ENCODE measurements at places on chromosomes 1 and 21.

DNA sequence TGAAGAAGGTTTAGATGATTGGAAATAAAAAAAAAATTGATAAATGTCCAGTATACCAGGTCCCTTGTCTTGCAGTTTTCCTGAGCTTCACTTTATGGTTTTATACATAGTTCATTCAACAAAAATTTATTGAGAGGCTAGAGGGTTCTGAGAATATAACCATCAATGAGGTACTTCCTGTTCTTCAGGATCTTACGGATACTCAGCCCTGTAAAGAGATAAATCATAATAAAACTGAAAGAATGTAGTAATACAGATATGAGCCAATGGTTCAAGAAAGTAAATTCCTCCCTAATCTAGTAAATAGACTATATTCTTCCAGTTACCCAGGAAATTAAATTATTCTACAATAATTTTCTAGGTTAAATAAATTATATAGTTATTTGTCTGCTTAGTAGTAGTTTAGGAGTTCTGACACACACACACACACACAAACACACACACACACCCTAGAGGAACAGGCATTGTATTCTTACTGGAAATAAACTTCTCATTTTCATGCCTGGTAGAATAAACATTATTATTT lies 70.4 kb upstream of the HMCN1 start:
- DNase-seq = no peak

DNA sequence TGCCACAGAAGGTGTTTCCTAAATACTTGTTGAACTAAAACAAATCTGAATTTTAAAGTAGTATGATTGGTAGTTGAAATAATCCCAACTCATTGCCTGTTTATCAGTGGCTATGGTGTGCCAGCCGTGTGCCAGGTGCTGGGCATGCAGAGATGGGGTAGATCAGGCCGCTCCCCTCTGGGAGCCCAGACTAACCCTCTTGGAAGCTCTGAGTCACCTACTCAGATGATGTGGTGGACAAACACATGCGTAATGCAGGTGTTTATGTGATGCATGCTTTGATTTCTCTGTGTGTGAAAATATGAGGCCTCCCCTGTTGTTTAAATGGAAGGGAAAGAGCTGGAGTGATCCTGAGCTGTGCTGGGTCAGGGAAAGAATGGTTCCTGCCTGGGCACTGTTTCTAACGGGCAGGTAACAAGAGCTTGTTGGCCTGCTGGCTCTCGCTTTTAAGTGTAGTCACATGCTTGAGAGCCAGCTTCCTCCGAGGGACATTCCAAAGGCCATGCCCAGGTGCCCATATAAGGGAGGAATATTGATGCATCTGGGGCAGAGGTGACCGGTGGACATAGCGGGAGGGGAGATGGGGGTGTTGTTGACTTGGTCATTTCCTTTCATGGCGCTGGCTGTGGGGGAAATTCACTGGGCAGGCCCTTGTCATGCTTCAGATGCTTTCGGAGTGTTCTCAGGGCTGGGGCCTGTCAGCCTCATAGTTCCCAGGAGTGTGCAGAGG lies 10.2 kb downstream of the MFN2 start:
- no peak for DNase-seq

DNA sequence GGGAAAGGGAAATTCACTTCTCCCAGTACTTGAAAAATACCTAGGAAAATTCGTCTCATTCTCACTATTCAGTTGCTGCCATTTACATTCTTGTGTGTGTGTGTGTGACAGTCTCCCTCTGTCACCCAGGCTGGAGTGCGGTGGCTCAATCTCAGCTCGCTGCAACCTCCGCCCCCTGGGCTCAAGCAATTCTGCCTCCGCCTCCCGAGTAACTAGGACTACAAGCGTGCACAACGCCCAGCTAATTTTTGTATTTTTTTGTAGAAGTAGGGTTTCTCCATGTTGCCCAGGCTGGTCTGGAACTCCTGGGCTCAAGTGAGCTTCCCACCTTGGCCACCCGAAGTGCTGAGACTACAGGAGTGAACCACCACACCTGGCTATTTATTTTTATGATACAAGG lies 1.2 kb downstream of the SNAPIN start:
- no peak for DNase-seq

DNA sequence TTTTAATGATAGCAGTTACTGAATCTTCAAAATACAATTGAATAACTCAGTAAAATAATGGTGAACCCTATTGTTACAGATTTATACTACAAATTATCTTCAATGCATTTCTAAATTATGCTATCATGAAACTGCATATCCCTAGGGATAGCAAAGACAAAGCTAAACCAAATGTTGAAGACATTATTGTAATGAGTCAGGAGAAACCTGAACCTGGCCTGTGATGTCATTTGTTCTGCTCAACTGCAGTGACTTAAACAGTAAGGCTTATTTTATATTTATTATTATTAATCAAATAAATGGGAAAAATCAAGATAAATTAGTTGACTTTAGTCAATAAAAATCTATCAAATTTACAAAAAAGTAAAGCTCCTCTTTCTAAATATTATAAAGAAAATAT lies 100.3 kb downstream of the UCHL5 start:
- no peak for DNase-seq

DNA sequence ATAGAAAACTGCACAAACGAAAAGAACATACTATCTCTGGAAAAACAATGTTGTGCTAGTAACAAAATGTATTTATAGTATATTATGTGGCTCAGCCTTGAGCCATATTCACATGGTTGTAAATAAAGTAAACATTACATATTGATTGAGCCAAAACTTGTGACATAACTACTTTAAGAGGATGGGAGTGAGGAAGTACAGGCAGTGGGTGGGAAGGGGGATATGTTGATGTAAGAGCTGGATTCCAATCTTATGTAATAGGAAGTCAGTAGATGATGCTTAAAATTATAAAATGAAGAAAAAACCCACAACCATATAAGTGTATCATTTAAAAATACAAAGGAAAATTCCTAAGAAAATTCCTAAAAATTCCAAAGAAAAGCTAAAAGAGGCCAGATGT lies 42.7 kb downstream of the RHOU start:
- no peak for DNase-seq

DNA sequence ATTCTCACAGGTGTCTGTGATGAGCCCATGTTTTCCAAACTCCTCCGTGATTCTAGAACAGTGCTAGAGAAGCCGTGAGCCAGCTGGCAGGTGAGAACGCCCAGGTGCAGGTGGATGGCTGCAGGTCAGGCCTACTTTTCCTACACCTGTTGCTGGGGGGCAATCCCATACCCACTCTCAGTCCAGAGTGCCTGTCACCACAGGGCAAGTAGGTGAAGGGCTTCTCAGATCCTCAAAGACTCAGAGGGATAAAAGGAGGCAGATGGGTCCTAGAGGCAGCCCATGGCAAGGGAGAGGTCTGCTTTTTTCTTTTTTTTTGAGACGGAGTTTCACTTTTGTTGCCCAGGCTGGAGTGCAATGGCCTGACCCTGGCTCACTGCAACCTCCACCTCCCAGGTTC lies 50.7 kb upstream of the H6PD start:
- no peak for DNase-seq

- DNase-seq = no peak
These were observed 199.9 kb downstream of the PRDM2 start for GRCh38 chr1:13899856-13900255.

- DNase-seq = no peak
These were observed 143.2 kb upstream of the EDN2 start for GRCh38 chr1:41627491-41628280.

- no peak for DNase-seq
These were observed 118.7 kb upstream of the SGIP1 start for GRCh38 chr1:66415281-66415680.
